ENCODE measurements at places on chromosomes 6 and 20. TPM values are rescaled to one million over a fixed set of nuclear protein-coding genes. Genes with fewer than 3 reads are reported as not detected.

Gene TRIM38
- total RNA-seq = 19.0 TPM

Gene EFCAB8
- total RNA-seq = 0.30 TPM

Gene C6orf163
- 1.8 TPM for total RNA-seq

Gene PFDN4
- total RNA-seq = 25.5 TPM

Gene EDN3
- total RNA-seq = not detected

Gene KIAA1755
- not detected for total RNA-seq

Gene TCFL5
- total RNA-seq = 6.6 TPM

Gene PRR18
- total RNA-seq = not detected

Gene HSPA1L
- 3.1 TPM for total RNA-seq

Gene RNF114
- total RNA-seq = 65.2 TPM

DNA sequence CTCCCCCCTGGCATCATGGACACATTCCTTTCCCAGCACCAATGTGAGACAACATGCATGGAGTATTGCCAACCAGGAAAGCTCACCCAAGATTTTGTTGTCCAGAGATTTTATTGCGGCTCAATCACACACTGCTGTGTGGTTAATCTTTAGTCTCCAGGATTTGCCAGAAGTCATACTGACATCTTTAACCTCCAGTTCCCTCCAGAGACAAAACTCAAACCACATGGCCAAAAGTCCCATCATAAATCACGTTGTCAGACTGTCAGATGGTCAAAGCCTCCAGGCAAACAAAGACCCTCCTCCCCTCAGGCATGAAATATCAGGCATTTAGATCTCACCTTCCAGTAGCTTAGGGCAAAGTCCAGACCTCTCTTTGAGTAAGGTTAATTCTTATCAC, 97.3 kb upstream of the OPRM1 start:
- DNase-seq = no peak

- no peak for DNase-seq
These were observed 7.6 kb upstream of the CLDN20 start for GRCh38 chr6:155256122-155256795.

GRCh38 chr6:140316966-140317365, 942.5 kb upstream of the CITED2 start:
- DNase-seq = no peak

GRCh38 chr6:82989736-82990290, 75.8 kb downstream of the UBE3D start:
- DNase-seq = no peak

DNA sequence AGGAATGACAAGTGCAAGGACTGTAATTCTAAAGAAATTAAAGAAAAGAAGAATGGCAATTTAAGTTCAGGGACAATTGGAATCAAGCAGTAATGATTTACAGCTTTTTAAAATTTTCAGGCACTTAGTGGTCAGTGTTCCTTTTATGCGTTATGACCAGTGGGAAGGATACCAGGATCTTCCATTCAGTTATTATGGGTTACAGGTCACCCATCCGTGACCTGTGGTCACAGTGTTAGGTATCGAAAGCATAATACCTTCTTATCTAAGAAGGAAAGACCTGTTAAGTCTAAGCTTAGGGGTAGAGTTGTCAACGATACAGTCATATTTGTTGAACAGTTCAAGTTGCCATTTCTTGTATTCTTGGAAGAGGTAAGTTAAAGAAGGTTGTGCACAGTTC, 253.8 kb downstream of the LAMA2 start:
- DNase-seq = no peak

DNA sequence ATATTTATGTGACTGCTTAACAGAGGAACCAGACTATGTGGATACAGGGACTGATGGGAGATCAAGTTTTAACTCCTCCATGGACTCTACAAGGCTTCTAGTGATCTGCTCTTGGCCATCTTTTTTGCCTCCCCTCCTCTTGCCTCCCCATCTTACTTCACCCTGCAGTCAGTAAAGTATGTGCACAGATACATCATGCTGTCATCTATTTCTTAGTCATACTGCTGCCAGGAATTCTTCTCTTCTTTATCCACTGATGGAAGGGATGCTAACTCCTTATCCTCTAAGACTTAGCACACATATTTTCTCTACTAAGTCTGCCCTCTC, 27.6 kb upstream of the FAM83C start:
- no peak for DNase-seq

DNA sequence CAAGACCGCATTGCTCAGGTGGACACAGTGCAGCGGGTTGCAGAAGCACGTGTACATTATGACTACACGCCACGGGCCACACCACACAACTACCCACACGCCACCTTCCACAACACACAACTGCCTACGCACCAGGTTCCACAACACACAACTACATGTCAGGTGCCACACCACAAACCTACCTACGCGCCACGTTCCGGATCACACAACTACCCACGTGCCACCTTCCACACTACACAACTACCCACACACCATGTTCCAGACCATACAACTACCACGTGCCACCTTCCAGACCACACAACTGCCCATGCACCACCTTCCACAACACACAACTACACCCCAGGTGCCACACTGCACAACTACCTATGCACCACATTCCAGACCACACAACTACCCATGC, 20.5 kb downstream of the THBS2 start:
- DNase-seq = peak; percentile 14

DNA sequence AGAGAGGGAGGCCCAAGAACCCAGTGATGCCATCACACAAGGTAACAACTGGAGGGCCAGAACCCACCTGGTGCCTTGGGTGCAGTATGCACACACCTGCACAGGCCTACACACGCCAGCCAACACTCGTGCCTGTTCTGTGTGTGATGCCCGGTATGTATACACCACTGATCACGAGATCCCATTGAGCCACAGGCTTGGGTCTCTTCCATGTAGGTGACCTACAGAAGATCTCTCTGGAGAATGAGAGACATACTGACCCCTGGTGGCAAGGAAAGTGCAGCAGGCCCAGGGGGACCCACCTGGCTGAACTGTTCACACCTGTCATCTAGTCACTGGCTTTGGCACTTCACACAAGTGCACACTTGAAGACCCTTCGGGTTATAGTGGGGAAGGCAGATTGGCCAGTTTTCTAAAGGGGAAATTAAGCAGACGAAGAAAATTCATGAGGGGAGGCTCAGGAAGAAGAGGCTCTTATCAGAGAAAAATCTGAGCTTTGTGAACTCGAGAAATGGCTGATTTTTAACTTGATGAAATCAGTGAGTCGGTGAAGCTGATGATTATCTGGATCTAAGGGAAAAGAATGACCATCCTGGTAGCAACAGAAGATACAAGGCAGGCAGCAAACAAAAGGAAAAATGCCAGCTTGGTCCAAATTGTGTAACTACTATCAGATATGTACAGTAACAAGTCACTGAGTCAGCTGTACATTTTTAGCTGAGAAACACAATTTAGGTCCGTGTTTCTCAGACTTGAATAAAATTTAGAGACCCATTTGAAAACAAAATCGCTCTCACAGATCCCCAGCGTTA, 69.1 kb upstream of the PBOV1 start:
- DNase-seq = peak; percentile 61

GRCh38 chr20:50957276-50957675, 1.1 kb downstream of the DPM1 start:
- no peak for DNase-seq

DNA sequence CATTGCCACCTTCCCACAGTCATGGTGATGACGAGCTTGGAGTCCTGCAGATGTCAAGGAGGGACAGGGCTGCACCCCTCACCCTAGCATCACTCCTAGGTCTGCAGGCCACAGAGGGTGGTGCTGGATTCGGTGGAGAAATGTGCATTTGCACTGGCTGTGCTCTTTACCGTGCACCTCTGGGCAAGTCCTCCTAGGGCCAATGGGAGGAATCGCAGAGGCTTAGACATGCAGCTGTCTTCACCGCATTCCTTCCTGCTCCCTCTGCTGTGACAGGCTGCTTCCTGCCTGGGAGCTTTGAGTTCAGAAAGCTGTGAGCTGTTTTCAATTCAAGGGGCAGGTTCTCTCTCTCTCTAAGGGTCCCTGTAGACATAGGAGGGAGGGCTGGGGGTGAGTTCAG, 85.1 kb downstream of the EDN3 start:
- DNase-seq = no peak

DNA sequence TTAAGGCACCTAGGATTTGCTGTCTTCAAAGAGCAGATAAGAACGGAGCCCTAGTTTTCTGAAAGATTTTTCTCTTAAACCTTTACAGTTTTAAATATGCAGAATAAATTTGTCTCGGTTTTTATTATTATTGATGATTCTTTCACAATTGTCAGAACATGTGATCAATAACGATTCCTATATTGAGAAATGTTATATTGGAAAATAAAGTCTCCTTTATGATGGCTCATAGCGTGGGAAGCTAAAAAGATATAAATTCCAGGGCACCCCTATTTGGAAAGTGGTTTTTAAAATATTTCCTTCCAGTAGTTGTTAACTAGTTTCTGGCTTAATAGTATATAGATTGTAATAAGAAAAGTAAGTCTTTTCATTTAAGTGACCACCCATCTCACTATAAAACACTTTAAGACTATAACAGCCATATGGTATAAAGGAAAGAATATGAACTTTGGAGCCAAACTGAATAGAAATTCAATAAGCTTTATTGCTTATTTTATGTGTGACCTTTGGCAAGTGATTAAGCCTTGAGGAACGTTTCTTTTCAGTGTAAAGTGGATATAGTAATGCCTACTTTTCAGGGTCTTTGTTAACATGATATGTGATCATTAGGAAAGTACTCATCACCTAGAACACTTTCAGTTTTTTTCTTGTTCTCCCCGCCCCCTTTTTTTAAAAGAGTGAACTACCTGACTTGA, 369.6 kb downstream of the LAMA2 start:
- DNase-seq = no peak

DNA sequence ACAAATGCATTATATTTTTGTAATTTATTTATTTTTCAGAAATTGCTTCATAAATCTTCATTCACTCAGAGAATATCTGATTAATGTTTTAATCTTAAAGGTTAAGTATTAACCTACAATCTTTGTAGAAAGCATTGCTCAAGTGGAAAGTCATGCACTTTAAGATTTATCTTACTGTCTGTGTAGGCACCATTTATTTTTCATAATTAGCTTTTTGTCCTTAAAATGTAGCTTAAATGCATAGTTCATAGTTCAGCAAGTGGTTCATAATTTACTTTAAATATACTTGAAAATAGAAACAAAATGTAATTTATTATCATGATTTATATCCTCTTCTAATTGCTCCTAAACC, 397.3 kb downstream of the LAMA2 start:
- DNase-seq = no peak

DNA sequence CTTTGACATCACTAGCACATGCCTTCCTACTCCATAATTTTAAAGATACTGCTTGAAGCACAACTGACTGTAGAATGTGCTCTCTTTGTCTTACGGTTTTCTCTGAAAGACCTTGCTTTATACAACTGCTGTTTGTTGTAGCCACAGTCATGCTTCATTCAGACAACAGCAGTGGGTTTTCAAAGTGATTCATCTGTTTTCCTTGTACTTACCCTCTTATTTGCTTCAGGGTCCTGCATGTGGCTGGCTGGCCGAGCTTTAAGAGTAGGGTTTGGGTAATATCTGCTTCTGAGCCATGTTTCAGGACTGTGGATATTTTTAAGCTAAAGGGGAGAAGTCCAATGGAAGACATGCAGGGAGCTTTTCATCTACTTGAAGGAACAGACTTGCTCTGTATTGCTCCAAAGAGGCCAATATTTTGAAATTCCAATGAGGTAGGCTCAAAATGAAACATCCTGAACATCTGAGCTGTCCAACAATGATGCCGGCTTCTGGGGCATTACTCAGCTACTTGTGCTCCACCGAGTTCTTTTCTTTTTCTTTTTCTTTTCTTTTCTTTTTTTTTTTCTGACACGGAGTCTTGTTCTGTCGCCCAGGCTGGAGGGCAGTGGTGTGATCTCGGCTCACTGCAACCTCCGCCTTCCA, 160.2 kb upstream of the SGK1 start:
- DNase-seq = no peak

- no peak for DNase-seq
These were observed 4.4 kb upstream of the SYNJ2 start for GRCh38 chr6:157977176-157977804.

DNA sequence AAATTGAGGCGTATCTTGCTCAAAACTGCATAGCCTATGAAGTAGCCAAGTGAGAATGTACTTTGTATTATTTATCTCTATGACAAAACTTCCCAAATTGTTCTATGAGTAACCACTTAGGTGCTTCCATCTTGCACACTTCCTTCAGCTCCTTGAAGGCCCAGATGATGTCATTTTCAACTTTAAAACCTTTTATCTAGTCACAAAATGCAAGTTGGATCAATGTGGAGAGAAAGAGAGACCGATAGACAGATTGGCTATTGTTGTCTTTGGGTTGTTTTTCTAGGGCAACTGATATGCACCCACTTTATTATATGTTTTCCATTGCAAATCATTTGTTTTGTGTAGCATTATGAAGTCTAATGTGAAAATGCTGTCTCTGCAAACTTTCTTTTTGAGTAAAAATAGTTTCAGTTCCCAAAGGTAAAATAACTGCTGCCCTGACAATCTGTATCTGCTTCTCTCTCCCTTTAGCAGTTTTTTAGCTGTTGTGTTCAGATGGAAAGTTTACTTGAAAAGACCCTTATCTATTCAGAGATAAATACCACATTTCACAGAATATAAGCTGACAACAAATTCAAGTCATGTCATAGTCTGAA, 73.7 kb upstream of the CITED2 start:
- no peak for DNase-seq
